ENCODE measurements at places on chromosomes 12 and 14. TPM values are rescaled to one million over a fixed set of nuclear protein-coding genes. Genes with fewer than 3 reads are reported as not detected.

SLC7A7 gene
- not detected for total RNA-seq

GRCh38 chr14:96166461-96167223 lies 38.0 kb upstream of the BDKRB2 start:
- DNase-seq = no peak
- no peaks in the 10 kb centered on the region for H3K27me3 ChIP-seq
- no peaks in the 10 kb centered on the region for H3K4me1 ChIP-seq
- no peak overlapping the region for H3K27ac ChIP-seq
- H3K4me3 ChIP-seq = no peak overlapping the region

- H3K27ac ChIP-seq = peak overlapping the region; percentile 88
- H3K4me3 ChIP-seq = peak overlapping the region; percentile 99
These were observed 845 bp downstream of the GIT2 start for GRCh38 chr12:109995361-109995685.

REM2 gene
- total RNA-seq = 11.1 TPM

GRCh38 chr14:90580377-90581335 lies 183.8 kb downstream of the CALM1 start:
- DNase-seq = no peak
- H3K4me3 ChIP-seq = no peak overlapping the region

SYCP3 gene
- total RNA-seq = 0.27 TPM

DNA sequence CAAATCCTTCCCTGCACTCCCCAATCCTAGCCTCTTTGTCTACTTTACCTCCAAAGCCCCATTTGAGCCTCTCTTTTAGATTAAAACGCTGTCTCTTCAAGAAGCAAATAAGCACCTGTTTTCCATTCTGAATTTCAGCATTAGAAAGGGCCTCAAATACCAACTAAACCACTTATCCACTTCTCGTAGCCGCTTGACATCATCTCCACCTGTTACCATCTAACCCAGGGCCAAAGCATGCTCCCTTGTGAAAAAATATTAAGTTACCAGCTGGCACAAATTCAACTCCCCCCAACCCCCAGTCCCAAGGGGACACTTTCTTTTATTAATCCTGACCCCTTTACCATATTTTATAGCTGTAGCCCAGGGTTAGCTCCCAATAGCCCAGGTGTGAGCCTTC lies 43.1 kb downstream of the GPHB5 start:
- H3K27me3 ChIP-seq = peaks cover 5% of the 10 kb centered on the region
- H3K4me1 ChIP-seq = no peaks in the 10 kb centered on the region

- no peak overlapping the region for H3K4me3 ChIP-seq
- no peaks in the 10 kb centered on the region for H3K27me3 ChIP-seq
- no peaks in the 10 kb centered on the region for H3K36me3 ChIP-seq
- no peak overlapping the region for H3K27ac ChIP-seq
These were observed 71.4 kb upstream of the PARP11 start for GRCh38 chr12:3944620-3945019.

WNT5B gene
- total RNA-seq = not detected
